Activated CD4-positive, alpha-beta T cell treated with anti-CD3 and anti-CD28 coated beads, Interleukin-2, amount 50 U/mL, for 48 hours (primary cell): ENCODE measurements at places on chromosomes 7 and 10.

- no peak for DNase-seq
Observed at GRCh38 chr7:117630501-117630900, 150.7 kb downstream of the CFTR start.

GRCh38 chr10:28987555-28988320 is 301.1 kb upstream of the LYZL1 start:
- DNase-seq = no peak

DNA sequence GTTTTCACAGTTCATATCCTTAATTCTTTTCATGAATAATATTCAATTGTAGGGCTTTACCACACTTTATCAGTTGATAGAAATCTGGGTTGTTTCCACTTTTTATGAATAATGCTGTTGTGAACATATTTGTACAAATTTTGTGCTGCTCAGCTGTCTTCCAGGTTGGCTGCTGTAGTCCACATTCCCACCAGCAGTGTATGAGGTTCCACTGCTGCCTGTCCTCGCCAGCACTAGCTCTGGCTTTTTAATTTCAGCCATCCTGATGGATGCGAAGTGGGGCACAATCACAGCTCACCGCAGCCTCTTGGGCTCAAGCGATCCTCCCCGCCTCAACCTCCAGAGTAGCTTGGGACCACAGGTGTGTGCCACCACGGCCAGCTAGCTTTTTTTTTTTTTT is 32.8 kb downstream of the NUDT5 start:
- DNase-seq = no peak

GRCh38 chr7:149690688-149691446 is 82.5 kb downstream of the ZNF467 start:
- DNase-seq = peak; percentile 8

GRCh38 chr7:35019801-35020200 is 17.5 kb downstream of the DPY19L1 start:
- DNase-seq = no peak
